ENCODE measurements at places on chromosomes 11 and 22. TPM values are rescaled to one million over a fixed set of nuclear protein-coding genes. Genes with fewer than 3 reads are reported as not detected.

The SOX6 gene
- not detected for total RNA-seq

The SYVN1 gene
- total RNA-seq: 61.9 TPM

The MRGPRE gene
- not detected for total RNA-seq

The MYO7A gene
- 0.18 TPM for total RNA-seq

The DDI1 gene
- not detected for total RNA-seq

The HOATZ gene
- total RNA-seq: not detected

The OR8H3 gene
- total RNA-seq: not detected

The PDE3B gene
- total RNA-seq: 240 TPM

The BBOX1 gene
- total RNA-seq: not detected

GRCh38 chr22:30044881-30045493 is 35.3 kb upstream of the HORMAD2 start:
- no peak for DNase-seq

- DNase-seq: no peak
These were observed 75.2 kb upstream of the TP53I11 start for GRCh38 chr11:45025716-45026492.

- DNase-seq: no peak
These were observed 12.3 kb downstream of the TBX1 start for GRCh38 chr22:19772673-19773469.

GRCh38 chr11:108985945-108986279 is 321.0 kb downstream of the DDX10 start:
- no peak for DNase-seq

GRCh38 chr11:58771458-58771855 is 39.7 kb upstream of the GLYAT start:
- DNase-seq: no peak

GRCh38 chr11:131025020-131025419 is 108.7 kb upstream of the SNX19 start:
- DNase-seq: no peak

DNA sequence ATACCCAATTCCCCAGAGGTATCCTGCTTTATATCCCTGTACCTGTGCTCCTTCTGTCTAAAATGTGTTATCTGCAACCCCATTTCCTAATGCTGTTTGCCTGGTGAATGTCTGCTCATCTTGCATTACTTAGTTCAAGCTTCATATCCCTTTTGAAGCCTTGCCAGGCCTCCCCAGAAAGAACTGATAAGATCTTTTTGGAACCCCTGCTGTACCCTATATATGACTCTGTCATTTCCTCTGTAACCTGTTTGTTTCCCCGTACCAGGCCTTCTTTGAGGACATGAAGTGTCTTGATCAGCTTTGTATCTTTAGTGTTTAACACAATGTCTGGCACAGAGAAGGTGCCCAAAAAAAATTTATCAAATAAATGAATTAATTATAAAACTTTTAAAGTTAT is 77.6 kb downstream of the LIF start:
- peak; percentile 33 for DNase-seq

DNA sequence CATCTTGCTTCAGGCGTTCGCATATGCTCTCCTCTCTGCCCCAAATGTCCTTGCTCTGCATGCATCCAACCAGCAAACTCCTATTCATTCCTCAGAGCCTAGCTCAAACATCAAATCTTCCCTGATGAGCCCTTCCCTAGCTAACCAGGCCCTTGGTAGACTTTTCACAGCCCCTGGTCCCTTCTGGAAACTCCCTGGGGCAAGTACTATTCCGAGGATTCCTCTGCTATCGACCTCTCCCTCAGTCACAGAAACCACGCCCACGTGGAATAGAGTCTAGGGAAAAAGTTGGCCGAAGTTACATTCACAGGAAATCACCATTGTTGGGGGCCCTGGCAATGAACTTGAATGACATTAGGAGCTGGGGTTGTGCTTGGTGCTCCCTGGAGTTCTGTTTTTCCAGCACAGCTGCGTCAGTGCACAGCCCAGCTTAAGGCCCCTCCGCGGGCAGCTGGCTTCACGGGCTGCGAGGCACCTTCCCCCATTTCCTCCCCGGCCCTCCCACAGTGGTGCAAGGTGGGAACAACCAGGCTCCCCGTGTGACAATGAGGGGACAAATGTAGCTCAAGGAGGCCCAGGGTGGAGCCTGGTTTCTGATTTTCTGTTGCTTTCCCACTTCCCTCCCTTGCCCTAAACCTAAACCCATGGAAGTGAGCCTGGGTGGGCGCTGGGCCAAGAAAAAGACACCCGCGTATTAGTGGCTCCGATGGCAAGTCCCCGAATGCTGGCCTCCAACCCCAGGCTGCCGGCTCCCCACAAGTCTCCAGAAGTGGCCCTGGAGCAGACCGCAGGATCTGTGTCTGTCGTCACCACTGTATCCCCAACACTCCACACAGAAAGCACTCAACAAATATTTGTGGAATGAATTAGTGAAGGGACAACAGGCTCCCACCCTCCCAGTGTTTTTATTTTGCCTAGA is 4.3 kb upstream of the ATP5MGL start:
- no peak for DNase-seq

GRCh38 chr11:133830931-133831907 is 14.1 kb downstream of the SPATA19 start:
- DNase-seq: no peak

GRCh38 chr11:17354601-17354991 is 3.0 kb downstream of the NCR3LG1 start:
- DNase-seq: peak; percentile 62

GRCh38 chr22:29388759-29389090 is 355 bp upstream of the AP1B1 start:
- no peak for DNase-seq
